ENCODE measurements at places on chromosomes 12 and 14.

DNA sequence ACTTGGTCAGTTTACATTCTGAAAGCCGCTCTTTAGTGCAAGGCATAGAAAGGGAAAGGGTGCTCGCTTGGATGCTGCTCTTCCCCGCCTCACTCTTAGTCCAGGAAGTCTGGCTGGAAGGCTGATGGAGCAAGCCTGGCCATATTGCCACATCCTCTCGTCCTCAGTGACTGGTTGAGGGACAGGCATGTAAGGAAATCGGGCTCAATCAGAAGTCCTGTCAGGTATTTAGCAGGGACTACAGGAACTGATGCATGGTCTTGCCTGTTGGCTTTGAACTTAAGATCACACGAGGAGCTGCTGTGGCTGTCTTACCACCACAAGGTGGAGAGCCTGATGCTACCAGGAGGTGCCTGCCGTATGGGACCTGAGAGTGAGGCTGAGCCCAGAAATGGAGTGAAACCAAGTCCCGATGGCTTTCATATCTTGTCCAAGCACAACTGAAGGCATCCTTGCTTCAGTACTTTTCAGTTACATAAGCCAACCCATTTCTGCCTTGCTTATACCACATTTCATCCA lies 10.7 kb upstream of the C12orf75 start:
- no peak for DNase-seq

GRCh38 chr12:12185414-12185813 lies 81.4 kb downstream of the LRP6 start:
- DNase-seq, result no peak

- DNase-seq, result no peak
These were observed 156.0 kb upstream of the ARHGAP5 start for GRCh38 chr14:31920989-31921650.

DNA sequence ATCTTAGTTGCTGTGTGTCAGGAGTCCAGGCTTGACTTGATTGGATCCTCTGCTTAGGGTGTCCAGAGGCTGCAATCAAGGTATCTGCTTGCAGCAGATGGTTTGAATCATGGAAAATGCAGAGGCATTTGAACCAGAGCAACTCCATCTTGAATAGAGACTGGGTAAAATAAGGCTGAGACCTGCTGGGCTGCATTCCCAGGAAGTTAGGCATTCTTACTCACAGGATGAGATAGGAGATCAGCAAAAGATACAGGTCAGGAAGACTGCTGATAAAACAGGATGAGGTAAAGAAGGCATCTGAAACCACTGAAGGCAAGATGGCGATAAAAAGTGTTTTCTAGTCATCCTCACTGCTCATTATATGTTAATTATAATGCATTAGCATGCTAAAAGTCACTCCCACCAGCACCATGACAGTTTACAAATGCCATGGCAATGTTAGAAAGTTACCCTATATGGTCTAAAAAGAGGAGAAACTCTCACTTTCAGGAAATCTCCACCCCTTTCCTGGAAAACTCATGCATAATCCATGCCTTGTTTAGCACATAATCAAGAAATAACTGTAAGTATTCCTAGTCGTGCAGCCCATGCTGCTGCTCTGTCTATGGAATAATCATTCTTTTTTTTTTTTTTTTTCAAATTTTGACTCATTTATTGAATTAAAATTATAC lies 218.3 kb upstream of the CPNE8 start:
- DNase-seq, result no peak

DNA sequence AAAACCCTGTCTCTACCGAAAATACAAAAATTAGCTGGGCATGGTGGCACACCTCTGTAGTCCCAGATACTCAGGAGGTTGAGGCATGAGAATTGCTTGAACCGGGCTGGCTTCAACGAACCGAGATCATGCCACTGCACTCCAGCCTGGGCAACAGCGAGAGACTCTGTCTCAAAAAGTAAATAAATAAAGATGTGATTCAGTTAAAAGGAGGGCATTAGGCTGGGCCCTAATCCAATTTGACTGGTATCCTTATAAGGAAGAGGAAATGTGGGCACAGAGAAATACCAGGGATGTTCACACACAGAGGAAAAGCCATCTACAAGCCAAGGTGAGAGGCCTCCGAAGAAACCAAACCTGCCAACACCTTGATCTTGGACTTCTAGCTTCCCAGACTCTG lies 10.1 kb upstream of the DCAF4 start:
- no peak for DNase-seq

DNA sequence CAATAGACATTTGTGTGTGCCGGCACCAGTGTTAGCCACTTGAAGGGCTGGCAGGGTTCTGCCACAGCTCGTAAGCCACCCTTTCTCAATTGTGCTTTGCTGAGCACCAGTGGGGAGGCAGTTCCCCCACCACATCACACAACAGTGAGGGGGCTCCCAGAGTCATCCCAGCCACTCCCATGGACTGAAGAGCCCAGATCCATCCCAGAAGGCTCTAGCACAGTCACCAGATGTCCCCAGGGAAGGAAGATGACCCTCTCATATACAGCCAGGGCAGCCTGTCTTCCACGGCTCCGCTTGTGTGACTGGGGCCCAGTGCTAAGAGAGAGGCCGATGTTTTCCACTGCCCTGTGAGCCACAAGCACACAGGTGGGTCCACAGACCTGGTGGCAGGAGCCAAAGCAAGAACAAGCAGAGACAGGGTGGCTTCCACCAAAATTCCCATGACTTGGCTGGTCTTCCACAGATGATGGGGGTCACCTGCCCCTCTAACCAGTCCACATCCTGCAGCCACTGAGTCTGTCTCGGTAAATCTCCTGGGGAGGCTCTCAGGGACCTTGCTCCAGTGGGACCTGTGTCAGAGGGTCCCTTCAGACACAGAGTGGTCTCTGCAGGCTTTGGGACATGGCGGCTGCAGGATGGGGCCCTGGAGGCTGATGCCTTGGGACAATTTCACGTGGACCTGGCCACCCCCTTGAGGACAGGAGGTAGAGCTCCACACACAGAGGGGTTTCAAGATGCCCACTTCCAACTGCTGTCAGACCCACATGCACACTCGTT lies 71.9 kb upstream of the DDX11 start:
- no peak for DNase-seq
